H1 (cell line): ENCODE measurements at places on chromosomes 5 and 9. TPM values are rescaled to one million over a fixed set of nuclear protein-coding genes. Genes with fewer than 3 reads are reported as not detected.
A peak's percentile ranks its signal among the peaks of the same experiment; 100 is the strongest.

GBGT1 gene
- polyA plus RNA-seq = 7.1 and 10.1 TPM in 2 replicates

DNAJB5 gene
- 25.0 and 27.8 TPM in 2 replicates for polyA plus RNA-seq

MOB3B gene
- polyA plus RNA-seq = 6.9 and 12.7 TPM in 2 replicates

GRCh38 chr5:135997673-135998335 is 31.0 kb upstream of the TGFBI start:
- peak; percentile 50 for DNase-seq

- DNase-seq = no peak
Measured at GRCh38 chr5:133751846-133752245, 139.5 kb upstream of the FSTL4 start.

DNA sequence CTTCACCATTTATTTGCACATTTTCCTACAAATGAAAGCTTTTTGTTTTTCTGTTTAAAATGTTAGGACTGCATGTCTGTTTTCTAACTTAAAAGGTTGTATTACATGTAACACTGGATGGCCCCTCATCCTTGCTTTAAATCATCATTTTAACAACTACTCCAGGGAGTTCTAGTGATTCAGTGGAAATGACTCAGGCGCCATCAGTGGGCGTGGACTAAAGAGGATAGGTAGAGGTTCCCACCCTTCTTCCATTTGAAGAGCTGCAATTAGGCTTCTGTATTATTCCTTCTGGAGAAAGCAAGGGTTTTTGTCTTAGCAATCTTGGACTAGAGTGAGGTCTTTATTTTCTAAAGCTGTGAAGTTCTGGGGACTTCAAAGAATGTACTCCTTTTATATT is 213.7 kb downstream of the TMEM38B start:
- DNase-seq = no peak

DNA sequence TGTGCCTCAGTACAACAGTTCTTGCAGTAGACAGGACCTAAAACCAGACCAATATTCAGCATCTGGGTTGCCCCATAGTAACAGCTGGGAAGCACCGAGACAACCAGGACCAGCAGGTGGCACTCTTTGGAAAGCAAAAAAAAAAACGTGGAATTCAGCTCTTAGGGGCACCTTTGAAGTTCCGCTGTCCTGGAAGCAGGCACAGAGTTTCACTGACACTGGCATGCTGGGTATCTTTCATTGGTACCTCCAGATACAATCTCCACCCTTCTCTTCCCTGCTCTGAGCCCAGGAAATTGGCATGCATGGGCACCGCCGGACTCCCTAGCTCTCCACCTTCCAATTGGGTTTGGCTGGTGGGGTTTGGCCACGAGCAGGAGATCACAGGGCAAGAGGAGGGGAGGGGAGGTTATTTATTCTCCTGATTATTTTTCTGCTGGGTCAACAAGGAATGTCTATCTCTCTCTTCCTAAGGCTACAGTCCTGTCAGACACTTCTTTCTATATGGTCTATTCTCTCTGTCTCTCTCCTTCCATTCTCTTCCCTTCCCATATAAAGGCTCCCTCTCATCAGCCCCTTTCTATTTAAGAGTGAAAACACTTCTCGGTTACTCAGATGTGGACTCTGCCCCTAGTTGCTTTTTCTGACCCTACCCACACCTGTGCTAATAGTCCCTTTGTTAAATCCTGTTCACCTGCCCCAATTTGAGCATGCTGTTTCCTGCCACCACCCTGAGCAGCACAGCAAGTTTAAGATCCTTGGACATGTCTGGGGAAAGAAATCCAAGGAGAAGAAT is 1.9 kb upstream of the IDNK start:
- DNase-seq = peak; percentile 27

GRCh38 chr5:147512659-147513379 is 3.0 kb upstream of the DPYSL3 start:
- DNase-seq = no peak

DNA sequence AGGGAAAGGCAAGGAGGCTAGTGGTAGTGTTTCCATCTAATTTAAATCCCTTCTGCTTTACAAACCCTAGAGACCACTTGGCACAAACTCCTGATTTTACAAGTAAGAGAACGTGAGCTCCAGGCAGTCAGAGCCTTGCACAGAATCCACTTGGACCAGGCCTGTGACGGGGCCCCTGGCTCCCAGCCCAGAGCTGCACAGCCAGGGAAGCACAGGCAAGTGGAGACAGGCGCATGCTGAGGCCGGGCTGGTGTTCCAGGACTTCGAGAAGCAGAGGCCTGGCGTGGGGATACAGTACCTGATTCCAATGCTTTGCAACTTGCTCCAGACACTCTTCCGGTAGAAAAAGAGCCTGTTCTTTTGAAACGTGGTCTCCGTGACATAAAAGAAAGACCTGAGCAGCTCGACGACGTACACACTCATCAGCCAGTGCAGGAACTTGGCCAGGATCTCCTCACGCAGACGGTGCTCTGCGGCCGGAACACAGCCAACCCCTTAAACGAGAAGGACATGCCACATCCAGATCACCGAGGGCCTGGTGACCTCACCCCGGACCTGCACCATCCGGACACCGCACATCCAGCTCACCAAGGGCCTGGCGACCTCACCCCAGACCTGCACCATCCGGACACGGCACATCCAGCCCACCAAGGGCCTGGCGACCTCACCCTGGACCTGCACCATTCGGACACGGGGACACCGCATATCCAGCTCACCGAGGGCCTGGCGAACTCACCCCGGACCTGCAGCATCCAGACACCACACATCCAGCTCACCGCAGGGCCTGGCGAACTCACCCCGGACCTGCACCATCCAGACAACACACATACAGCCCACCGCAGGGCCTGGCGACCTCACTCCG is 12.5 kb downstream of the TERT start:
- no peak for DNase-seq

DNA sequence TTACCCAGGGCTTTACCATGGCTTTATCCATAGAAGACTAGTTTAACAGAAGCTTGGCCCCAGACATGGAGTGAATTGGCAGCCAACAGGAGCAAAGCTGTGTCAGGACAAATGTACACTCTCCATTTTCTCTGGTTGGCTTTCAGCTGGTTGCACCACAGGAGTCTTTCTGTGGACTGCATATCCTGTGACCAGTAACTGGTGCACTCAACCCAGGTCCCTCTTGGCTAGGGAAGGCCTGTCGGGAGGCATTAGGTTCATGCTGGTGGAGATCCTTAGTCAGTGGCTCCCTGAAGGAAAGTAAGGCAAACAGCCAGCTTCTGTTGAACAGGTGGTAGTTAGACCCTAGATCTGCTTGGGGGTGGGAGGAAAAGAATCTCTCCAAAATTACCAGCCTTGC is 146.9 kb upstream of the TLX3 start:
- peak; percentile 47 for DNase-seq
